Smooth muscle cell of the pulmonary artery (primary cell): ENCODE measurements at places on chromosomes 6 and 20. TPM values are rescaled to one million over a fixed set of nuclear protein-coding genes. Genes with fewer than 3 reads are reported as not detected.

The SYCP2L gene
- 0.07 TPM in 1 of 2 replicates, not detected in the other for total RNA-seq

The KDM1B gene
- 26.7 and 33.7 TPM in 2 replicates for total RNA-seq

The ABHD16B gene
- not detected in 2 replicates for total RNA-seq

The KAT14 gene
- 10.8 and 12.3 TPM in 2 replicates for total RNA-seq

The MBOAT1 gene
- total RNA-seq: 1.3 and 1.8 TPM in 2 replicates

The RFX6 gene
- total RNA-seq: not detected in 2 replicates

The PDYN gene
- not detected in 2 replicates for total RNA-seq

The CD93 gene
- total RNA-seq: 0.63 and 1.6 TPM in 2 replicates

The TRIM10 gene
- not detected in 2 replicates for total RNA-seq

The C20orf144 gene
- total RNA-seq: 0.03 TPM in 1 of 2 replicates, not detected in the other

The FGD2 gene
- not detected in 2 replicates for total RNA-seq

The MCHR2 gene
- total RNA-seq: not detected in 2 replicates

The BPI gene
- 0.13 and 0.30 TPM in 2 replicates for total RNA-seq

The CYP21A2 gene
- total RNA-seq: 0.20 and 0.26 TPM in 2 replicates

The ARMC12 gene
- total RNA-seq: 0.26 TPM in 2 replicates

The RNF182 gene
- 0.40 and 9.7 TPM in 2 replicates for total RNA-seq

The GSTA3 gene
- not detected in 2 replicates for total RNA-seq

The MAS1 gene
- total RNA-seq: under 0.01 and 0.20 TPM in 2 replicates

The TMC2 gene
- not detected in 2 replicates for total RNA-seq

The NDUFAF4 gene
- 5.3 and 6.8 TPM in 2 replicates for total RNA-seq

The TAGAP gene
- not detected in 2 replicates for total RNA-seq

The SLC25A27 gene
- 5.0 and 7.0 TPM in 2 replicates for total RNA-seq

The FOXP4 gene
- total RNA-seq: 3.5 and 6.5 TPM in 2 replicates

The LST1 gene
- total RNA-seq: 0.23 TPM in 1 of 2 replicates, not detected in the other

The ATXN1 gene
- total RNA-seq: 35.5 and 39.6 TPM in 2 replicates

The ADGRF5 gene
- total RNA-seq: 5.5 and 39.0 TPM in 2 replicates

The DNMT3B gene
- 1.7 and 2.2 TPM in 2 replicates for total RNA-seq

The ULBP1 gene
- 0.07 and 0.17 TPM in 2 replicates for total RNA-seq

The SLC22A23 gene
- total RNA-seq: 4.2 and 18.1 TPM in 2 replicates

The ADAM33 gene
- total RNA-seq: 11.3 and 15.3 TPM in 2 replicates

The UBD gene
- total RNA-seq: not detected in 2 replicates

The KCNK15 gene
- total RNA-seq: 4.8 and 15.8 TPM in 2 replicates

The RBPJL gene
- not detected in 2 replicates for total RNA-seq

The PRDM13 gene
- 0.07 TPM in 1 of 2 replicates, not detected in the other for total RNA-seq

The GABRR1 gene
- not detected in 2 replicates for total RNA-seq

The TRAPPC3L gene
- 0.07 TPM in 1 of 2 replicates, not detected in the other for total RNA-seq

The IMPG1 gene
- not detected in 2 replicates for total RNA-seq

The MUCL3 gene
- not detected in 2 replicates for total RNA-seq

The C6orf132 gene
- 0.66 and 2.5 TPM in 2 replicates for total RNA-seq

The TP53TG5 gene
- total RNA-seq: 0.03 TPM in 1 of 2 replicates, not detected in the other

The OR2H2 gene
- not detected in 2 replicates for total RNA-seq

The TMEM242 gene
- total RNA-seq: 6.7 and 7.0 TPM in 2 replicates
